ACHN (cell line): ENCODE measurements at places on chromosomes 7 and 10.
A peak's percentile ranks its signal among the peaks of the same experiment; 100 is the strongest.

DNA sequence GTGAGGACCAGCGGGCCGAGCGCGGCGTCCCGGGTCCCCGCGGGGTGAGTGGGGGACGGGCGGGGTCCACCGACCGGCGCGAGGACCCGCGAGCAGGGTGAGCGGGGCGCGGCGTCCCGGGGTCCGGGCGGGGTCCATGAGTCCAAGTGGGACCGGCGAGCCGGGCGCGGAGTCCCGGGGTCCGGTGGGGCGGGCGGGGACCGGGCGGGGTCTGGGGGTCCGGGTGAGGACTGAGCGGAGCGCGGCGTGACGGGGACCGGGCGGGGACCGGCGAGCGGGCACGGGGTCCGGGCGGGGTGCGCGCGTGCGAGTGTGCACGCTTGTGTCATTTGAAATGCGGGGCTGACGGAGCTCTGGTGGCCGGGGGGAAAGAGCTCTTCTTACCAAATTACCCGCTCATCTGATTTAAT lies 765 bp downstream of the CELF2 start:
- DNase-seq, result no peak

- DNase-seq, result no peak
These were observed 14.1 kb upstream of the CDK6 start for GRCh38 chr7:92850516-92850915.

GRCh38 chr10:77501846-77502261 lies 135.8 kb downstream of the KCNMA1 start:
- DNase-seq, result peak; percentile 44

DNA sequence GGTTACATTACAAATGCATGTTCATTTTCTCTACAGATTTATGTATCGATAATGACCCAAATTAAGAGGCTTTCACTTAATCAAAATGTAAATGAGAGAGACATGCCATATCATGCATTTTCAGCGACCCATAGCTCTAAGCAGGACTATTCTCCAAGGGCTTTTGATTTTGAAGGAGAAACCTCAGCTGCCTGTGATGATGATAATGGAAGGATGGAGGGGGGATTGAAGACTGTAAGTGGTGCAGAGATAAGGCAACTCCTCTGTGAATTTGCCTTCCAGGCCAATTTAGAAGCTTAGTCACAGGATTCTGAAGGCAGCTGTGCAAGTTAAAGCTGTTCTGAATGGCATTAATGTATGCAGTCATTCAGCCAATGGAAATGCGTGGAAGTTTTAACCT lies 8.3 kb downstream of the VSTM2A start:
- no peak for DNase-seq

GRCh38 chr10:43760514-43760913 lies 111.8 kb upstream of the ZNF32 start:
- no peak for DNase-seq

- peak; percentile 89 for DNase-seq
These were observed 47.7 kb upstream of the FGL2 start for GRCh38 chr7:77247206-77247850.

GRCh38 chr10:103729851-103730250 lies 125.5 kb downstream of the SH3PXD2A start:
- no peak for DNase-seq

- DNase-seq, result peak; percentile 37
These were observed 13.4 kb downstream of the USP54 start for GRCh38 chr10:73577788-73578187.

DNA sequence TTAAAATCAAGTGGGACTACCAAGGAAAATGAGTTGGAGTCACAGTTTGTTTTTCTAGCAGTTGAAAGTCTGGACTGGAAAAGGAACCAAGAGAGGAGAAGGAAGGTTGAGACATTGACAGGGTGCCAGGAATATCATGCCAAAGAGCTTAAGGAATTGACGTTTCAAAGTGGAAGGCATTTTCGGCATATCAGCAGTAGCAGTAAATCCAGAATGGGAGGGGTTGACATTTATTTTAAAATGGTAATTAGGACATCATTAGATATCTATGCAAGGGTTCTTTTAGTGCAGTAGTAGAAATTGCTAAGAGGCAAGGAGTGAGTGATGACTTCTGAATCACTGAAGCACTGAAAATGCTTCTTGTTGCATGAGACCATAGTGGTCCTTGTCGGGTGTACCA lies 335.9 kb upstream of the PLXDC2 start:
- DNase-seq, result no peak

DNA sequence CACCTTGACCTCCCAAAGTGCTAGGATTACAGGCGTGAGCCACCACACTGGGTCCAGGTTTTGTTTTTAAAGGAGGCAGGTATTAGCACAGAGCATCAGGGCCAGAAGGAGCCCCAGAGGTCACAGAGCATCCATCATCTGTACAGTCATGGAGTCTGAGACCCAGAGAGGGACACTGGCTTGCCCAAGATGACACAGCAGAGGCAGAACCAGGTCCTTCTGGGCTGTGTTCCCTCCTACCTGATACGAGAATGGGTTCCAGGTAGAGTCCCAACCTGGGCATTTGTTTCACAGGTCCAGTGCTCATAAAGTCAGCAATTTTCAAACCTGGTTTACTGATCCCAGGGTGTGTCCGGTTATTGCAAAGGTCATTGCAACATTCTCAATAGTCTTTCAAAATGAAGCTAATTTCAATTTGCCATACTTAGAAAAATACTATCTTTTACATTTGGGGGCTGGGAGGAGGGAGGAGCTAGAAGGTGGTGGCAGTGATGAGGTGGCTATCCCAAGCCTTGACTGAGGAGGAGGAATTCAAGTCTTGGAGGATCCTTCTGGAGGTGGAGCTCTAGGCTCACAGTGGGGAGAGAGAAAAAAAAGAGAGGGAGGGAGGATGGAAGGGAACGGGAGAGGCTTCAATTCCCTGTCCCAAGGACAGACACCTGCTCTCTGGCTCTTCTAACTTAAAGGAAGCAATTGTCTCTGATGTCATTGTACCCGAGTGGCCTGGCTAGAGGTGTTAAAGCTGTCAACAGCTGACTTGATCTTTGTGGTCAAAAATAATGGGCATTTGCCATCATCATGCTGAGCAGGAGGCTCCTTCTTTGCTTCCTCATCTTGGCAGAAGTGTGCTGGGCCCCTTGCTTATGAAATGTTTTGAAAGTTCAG lies 8.1 kb downstream of the MXI1 start:
- no peak for DNase-seq

- DNase-seq, result no peak
These were observed 206.3 kb upstream of the TCERG1L start for GRCh38 chr10:131517781-131518180.

DNA sequence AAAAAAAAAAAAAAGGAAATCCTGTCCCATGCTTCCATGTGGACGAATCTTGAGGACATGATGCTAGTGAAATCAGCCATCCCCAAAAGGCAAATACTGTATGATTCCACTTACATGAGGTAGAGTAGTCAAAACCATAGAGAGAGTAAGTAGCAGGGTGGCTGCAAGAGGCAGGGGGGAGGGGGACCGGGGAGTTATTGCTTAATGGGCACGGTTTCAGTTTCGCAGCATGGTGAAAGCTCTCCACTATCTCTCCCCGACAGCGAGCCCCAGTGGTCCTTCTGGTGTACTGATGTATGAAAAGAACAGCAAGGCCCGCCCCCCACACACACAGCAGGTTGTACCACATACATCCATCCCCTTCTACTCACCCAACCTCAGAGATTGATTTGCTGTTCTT lies 32.8 kb downstream of the NOD1 start:
- DNase-seq, result no peak

DNA sequence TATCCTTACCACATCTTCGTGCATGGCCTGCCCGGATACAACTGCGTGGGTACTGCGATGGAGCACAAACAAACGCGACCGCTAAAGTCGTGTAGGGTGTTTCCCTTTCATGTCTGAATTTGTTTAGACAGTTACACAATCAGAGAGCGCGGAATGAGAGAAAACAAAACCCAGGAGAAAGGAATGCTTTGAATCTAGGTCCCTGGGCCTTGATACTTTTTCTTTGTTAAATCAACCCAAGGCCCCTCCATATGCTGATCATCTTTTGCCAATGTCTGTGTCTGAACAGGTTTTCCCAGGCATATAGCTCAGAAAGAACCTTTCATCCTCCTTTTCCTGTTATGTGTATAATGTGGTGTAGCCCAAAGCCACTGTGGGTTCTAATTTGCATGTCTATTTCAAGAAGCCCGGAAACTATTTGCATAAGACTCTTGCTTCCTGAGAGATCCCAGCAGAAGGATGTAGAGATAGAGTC lies 145.8 kb downstream of the FRMD4A start:
- no peak for DNase-seq

DNA sequence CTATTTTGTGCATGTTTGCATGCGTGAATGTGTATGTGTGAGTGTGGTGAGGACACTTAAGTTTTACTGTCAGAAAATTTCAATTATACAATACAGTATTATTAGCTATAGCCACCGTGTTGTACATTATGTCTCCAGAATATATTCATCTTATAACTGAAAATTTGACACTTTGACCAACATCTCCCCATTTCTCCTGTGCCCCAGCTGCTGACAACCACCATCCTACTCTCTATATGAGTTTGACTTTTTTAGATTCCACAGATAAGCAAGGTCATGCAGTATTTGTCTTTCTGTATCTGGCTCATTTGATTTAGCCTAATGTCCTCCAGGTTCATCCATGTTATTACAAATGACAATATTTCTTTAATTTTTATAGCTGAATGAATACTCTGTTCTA lies 195.0 kb downstream of the GPR37 start:
- DNase-seq, result no peak

- no peak for DNase-seq
These were observed 13.7 kb downstream of the BPGM start for GRCh38 chr7:134660242-134660785.

DNA sequence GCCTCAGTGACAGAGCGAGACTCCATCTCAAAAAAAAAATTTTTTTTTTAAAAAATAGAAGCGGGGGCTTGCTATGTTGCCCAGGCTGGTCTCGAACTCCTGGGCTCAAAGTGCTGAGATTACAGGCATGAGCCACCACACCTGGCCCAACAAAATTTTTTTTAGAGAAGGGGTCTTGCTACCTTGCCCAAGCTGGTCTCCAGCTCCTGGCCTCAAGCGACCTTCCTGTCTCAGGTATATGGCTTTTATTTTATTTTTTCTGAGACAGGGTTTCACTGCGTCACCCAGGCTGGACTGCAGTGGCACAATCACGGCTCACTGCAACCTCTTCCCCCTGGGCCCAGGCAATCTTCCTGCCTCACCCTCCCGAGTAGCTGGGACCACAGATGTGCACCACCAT lies 1.6 kb upstream of the ABHD11 start:
- no peak for DNase-seq

DNA sequence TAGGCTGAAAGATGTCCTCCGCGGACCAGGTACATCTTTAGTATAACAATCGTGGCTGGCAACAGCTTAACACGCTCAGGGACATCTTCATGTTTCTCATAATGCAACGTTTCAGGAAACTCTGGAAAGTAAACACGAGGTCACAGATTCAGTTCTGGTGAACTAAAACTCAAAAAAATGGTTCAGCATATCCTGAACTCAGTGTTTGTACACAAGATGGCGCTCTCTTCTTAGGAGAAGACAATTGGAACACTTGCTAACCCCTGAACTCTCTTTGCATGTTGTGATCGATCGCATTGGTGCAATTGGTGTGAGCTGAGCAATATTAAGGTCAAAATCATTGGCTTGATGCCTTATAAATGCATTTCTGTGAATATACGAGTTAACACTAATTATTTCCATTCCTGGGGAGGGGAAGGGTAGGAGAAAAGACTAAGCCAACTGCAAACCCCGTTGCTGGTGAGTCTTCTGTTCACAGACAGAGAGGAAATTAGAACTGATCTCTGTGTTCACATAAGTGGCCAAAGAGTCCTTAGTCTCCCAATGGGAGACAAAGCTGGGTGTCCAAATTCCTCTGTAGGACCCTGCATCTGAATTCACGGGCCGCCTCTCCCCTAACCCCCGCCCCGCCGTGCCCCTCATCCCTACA lies 52.6 kb upstream of the FAM180A start:
- peak; percentile 81 for DNase-seq

- DNase-seq, result peak; percentile 73
These were observed at the start of gene LOXL4 for GRCh38 chr10:98267894-98268693. Gene LOXL4 (minus strand): TSS chr10:98268194. CDS start chr10:98263019, 5,175 bp downstream.

- DNase-seq, result no peak
These were observed 121.7 kb upstream of the TRIM24 start for GRCh38 chr7:138338361-138338760.

DNA sequence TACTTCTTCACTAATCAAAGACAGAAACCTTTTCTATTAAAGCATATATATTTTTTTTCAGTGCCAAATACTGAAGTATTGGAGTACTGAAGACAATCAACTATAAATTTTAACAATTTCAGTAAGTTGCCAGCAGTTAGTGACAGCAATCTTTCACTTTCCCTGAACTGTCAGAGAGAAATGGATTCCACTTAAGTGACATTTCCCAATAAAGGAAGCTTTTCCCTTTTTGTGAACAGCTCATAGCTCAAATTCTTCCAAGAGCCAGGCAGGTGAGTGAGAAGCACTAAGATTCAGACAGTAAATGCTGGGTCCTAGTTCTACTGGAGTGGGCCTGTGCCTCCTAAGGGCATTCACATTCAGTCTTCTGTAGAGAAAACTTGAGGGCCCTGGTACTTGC lies 142.0 kb downstream of the SRPK2 start:
- no peak for DNase-seq

GRCh38 chr10:4234661-4235060 lies 449.7 kb upstream of the KLF6 start:
- DNase-seq, result no peak

GRCh38 chr10:91077549-91078071 lies 142.9 kb upstream of the PCGF5 start:
- no peak for DNase-seq

DNA sequence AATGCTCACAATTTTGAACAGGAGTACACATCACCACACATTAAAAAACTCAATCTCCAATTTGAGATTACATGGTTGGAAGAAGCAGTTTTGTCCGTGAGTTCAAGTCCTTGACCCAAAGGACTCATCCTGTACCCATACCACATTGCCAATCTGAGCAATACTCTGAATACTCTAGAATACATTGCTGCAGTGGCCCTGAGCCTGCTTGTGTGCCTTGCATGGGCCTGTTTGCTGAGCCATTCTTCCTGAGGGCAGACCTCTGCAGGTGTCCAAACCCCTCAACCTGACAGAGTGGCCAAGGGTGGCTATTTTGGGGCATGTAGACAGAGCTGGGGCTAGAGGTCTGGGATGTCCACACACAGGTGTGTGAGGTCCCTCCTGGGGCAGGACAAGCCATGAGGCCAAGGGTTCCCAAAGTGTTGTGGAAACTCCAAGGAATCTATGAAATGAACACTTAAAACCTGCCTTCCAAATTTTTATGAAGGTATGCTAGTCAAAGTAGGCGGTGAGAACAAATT lies 15.5 kb downstream of the AGMO start:
- no peak for DNase-seq

- DNase-seq, result no peak
These were observed 45.7 kb downstream of the BPGM start for GRCh38 chr7:134692344-134692705.

DNA sequence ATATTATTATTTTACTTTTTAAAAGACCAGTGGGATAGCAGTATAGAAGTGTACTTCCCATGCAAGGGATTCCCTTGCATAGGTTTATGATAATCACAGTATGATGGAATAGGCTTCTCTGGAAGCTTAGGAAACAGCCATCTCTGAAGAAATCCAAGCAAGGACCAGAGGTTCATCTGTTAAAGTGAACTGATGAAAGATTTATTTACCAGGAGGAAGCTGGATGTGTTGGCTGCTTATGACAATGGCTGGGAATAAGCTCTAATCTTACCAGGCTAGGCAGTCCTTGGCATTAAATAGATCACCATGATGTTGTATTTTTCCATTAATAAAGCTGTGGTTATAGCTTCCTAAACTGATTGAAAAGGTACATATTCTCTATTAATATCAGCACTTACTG lies 32.0 kb downstream of the FRA10AC1 start:
- DNase-seq, result no peak
